ENCODE measurements at places on chromosomes 1 and 21.

DNA sequence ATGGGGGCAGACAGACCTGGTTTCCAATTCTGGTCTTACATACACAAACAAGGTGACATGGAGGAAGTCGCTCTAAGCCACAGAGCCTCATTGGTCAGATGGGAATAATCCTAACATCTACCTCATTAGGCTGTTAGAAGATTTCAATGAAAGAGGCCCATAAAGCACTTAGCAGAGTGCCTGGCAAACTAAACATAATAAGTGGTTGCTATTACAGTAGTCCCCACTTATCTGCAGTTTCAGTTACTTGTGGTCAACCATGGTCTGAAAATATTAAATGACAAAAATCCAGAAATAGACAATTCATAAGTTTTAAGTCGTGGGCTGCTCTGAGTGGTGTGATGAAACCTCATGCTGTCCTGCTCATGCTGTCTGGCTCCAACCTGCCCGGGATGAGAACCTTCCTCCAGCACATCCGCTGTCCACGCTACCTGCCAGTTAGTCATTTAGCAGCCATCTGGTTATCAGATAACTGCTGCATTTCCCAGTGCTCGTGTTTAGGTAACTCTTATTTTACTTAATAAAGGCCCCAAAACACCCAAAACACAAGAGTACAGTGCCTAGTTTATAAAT, 112.3 kb downstream of the DDX20 start:
- DNase-seq: no peak

GRCh38 chr1:46735708-46736324, 16.9 kb upstream of the EFCAB14 start:
- DNase-seq: no peak

GRCh38 chr1:246608616-246609376, 42.5 kb downstream of the CNST start:
- DNase-seq: no peak

DNA sequence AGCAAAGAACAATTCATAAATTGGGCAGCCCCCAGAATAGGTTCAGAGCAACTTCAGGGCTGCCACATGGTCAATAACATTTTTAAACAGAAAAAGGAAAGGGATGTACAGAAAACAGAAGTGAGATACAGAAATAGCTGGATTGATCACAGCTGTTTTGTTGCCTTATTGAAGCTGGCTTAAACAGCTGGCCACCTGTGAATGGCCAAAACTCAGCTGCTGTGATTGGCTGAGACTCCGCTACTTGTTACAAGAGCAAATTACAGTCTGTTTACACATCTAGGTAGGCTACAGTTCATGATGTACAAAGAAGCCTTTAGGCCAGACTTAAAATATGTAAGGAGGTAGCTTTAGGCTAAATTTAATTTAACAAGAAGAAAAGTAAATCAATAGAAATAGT, 11.6 kb upstream of the IFNAR1 start:
- no peak for DNase-seq

- DNase-seq: no peak
Observed at GRCh38 chr1:235907187-235907896, 40.6 kb upstream of the LYST start.

- DNase-seq: no peak
Observed at GRCh38 chr1:218887141-218887925, 286.3 kb upstream of the LYPLAL1 start.

DNA sequence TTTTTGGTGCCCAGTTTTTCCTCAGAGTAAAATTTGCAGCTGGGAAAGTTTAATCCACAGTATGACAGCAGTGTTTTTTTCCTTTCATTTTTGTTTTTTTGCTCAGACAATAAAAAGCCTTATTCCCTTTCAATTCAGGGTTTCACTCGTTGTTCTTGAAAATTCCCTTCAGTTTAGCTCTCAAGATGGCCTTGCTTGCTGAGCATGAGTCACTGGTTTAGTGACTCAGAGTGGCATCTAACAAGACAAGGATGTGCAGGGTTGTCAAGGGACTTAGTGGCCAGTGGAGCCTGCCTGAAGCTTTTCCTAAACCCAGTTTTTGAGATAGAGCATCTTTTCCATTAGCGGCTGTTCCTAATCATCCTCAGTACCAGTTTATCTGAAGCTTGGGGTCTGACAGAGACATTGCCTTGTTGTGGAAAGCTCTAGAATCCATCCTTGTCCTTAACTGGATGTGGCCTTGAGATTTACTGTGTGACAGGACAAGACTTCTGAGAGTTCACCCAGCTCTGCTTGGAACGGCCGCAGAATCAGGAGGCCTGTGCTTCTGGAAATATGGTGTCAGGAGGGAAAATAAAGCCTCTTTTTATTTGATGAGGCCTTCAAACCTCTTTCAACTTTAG, 48.4 kb upstream of the DNAJC6 start:
- no peak for DNase-seq

Data from NCI-H2081 (cell line).